ENCODE measurements at places on chromosomes 6 and 20.
A peak's percentile ranks its signal among the peaks of the same experiment; 100 is the strongest.

DNA sequence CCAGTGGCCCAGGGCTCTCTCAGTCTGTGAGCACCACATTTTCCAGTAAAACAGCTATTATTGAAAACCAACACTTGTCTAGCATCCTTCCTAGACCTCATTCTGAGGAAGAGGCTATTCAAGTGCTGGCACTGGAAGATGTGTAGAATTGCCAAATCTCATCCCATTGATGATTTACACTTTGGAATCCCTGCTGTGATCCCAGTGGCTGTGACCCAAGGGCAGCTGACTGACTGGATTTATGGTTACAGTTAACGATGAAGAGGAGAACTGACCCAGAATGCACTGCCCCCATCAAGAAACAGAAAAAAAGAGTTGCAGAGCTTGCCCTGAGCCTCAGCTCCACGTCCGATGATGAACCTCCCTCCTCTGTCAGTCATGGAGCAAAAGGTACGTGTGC is 2.4 kb downstream of the CMTR1 start:
- DNase-seq = no peak

GRCh38 chr6:165497472-165497871 is 165.6 kb downstream of the PDE10A start:
- DNase-seq = no peak

DNA sequence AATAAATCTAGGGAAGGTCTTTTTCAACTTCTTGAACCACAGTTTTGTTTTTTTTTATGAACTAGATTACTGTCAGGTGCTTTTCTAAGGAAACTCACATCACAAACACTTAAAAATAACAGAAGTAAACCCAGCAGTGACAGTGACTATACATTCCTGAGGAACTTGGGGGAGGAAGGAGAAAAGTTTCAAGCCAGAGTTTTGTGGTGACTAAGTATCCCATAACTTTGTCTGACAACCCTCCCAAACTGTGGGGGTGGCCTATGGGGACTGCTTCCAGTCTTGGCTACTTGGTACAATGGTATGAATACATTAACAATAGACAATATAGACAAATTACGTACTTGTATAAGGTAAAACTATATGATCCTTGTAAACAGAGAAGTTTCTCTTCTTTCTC is 202.5 kb upstream of the MAN1A1 start:
- no peak for DNase-seq

DNA sequence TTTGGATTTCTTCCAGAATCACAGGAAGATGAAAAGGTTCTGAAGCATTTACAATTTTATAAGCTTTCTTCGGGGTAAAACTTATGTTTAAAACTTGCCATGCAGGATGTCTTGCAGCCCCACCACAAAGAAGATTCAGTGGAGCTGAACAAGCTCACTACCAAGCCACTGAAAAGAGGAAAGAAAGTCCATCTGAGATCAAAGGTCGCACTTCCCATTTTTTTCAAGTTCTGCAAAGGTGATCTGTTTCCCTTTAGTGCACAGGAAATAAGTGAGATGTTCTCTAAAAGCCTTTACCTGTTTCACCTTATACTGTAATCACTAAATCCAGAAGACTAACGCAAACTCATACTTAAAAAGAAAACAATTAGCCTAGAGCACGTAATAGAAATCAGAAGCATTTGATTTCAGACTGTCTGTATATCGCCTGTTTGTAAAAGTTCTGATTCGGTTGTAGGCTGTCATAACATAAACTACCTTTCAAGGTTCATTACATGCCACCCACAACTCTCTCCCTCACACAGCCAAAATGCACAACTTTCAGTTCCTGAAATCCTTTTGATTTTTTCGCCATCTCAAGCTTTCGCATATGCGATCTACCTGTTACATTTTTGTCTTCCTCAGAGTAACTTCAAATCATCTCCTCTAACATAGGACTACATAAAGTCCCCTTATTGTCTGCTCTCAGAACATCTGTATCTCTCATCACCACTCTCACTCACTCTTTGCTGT is 1.8 kb downstream of the ECHDC1 start:
- DNase-seq = no peak

DNA sequence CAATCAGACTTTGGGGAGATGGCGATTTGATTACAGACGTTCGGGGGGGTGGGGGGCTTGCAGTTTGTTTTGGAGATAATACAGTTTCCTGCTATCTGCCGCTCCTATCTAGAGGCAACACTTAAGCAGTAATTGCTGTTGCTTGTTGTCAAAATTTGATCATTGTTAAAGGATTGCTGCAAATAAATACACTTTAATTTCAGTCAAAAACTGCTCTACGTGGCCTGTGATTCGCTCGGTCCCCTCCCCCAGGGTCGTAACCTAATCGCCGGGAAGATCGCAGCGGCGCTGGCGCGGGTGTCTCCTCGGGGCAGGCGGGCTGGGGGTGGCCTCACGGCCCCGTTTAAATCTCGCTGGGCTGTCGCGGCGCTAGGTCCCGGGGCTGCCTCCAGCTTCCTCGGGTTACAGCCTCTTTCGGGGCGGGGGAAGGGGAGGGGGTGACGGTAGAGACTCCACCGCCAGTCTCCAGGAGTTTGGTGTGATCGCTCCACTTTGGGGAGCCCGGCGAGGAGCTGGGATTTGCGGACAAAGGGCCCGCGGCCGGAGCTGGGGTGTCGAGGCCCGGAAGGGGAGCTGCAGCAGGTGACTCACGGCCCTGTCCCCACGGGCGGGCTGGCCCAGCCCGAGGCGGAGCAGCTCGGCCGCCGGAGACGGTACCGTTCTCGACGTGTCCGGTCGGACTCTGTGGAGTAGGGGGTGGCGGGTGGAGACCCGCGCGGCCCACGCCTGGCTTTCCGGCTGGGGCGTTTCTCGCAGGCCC is 4.2 kb downstream of the FOXC1 start:
- DNase-seq = no peak

GRCh38 chr6:146470091-146470770 is 73.4 kb upstream of the RAB32 start:
- DNase-seq = no peak

DNA sequence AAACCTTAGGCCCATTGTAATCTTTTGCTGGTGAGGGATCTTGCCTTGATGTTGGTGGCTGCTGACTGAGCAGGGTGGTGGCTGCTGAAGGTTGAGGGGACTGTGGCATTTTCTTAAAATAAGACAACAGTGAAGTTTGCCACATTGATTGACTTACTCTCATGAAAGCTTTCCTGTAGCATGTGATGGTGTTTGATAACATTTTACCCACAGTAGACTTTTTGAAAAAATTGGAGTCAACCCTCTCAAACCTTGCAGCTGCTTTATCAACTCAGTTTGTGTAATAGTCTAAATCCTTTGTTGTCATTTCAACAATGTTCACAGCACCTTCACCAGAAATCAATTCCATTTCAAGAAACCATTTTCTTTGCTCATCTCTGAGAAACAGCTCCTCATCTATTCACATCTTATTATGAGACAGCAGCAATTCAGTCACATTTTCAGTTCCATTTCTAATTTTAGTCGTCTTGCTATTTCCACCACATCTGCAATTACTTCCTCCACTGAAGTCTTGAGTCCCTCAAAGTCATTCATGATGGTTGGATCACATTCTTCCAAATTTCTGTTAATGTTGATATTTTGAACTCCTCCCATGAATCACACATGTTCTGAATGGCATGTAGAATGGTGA is 37.2 kb downstream of the CST9L start:
- no peak for DNase-seq

DNA sequence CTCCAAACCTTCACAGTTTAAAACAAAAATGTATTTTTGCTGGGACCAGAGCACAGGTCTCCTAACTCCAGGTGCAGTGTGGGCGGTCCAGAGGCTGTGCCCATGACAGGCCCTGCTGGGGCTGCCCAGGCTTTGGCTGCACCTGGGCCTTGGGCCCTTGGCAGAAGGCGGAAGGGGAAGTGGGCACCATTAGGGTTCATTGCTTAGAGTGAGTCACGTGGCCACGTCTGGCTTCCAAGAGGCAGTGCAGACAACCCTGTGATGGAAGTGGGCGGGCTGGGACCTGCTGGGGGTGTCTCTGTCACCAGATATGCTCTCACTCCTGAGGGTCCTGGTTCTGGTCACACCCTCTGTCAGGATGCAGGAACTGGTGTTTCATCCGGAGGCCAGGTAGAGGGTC is 302.2 kb downstream of the QKI start:
- DNase-seq = no peak

GRCh38 chr20:63915471-63915870 is 20.5 kb downstream of the DNAJC5 start:
- no peak for DNase-seq

DNA sequence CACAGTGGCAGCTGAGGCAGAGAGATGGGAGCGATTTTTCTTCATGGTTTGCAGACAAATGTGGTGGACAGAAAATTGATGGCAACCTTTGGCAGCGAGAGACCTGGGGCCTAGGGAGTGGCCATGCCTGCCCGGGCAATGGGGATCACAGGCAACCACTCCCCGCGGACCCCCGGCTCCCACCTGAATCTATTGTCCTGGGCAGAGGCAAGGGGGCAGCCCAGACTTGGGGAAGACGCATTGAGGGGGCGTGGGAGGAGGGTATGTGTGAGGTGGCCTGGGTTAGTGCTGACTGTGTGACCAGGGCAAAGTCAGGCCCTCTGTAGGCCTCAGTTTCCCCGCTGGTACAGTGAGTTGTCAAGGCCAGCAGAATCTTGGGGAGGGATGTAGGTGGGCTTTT is 53.6 kb upstream of the BLCAP start:
- DNase-seq = no peak

GRCh38 chr6:150142670-150143515 is at the start of gene PPP1R14C:
Gene PPP1R14C (plus strand): TSS chr6:150143044. CDS start chr6:150143193, 149 bp downstream.
- DNase-seq = no peak

- DNase-seq = no peak
Measured at GRCh38 chr6:33276581-33276863, 401 bp upstream of the B3GALT4 start.

DNA sequence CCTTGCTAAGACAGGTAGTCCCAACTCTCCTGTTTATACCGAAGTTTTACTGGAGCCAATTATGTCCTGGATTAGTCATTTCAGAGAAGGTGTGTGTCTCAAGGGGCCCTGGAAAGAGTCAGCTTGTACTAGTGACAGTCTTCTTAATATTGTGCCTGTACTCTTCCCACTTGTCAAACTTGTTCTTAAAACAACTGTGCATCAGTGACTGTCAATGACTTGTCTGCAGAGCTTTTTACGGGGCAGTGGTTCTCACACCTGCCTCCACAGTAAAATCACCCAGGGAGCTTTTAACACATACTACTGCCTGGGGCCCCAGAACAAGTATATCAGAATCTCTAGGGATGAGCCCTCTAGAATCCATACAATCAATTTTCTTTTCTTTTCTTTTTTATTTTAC is 28.4 kb upstream of the GLP1R start:
- DNase-seq = no peak

DNA sequence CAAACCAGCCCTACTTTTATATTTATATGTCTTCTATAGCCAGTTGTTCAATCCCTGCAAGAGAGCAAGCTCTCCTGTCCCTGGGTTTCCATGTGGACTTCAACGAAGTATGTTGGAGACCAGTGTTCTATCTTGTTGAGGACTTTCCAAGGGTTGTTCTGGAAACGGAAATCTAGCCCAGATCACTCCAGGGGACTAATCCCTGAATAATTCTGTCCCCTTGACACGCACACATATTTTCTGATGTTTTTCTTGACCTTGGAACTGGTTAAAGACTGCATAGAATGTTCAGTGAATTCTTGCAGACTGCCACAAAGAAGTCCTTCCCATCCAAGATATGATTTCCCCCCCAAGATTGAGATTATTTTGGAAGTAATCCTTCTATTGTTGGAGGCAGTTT is 9.5 kb upstream of the MYLK2 start:
- DNase-seq = no peak

- no peak for DNase-seq
Measured at GRCh38 chr6:1713016-1713600, 103.4 kb downstream of the FOXC1 start.

GRCh38 chr6:391559-392440 is at the start of gene IRF4:
Gene IRF4 (plus strand): TSS chr6:391752. CDS start chr6:393153, 1,401 bp downstream.
- no peak for DNase-seq

GRCh38 chr6:29630315-29630714 is 2.7 kb downstream of the GABBR1 start:
- DNase-seq = no peak

DNA sequence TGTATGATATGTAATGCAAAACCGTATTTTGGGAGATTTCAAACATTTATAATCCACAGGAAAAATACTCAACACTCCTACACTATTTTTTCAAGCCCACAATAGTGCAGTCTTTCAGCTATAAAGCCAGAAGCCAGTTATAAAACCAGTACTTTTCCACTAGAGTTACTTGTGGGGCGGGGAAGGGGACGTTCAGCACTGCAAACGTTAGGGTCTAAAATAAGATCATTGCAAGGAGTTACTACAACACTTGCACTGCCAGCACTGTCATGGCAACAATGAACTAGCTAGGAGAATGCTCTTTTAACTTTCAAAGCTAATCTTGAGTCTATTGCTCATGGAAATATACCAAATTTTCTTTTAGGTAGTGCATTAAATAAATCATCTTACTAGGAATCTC is 14.7 kb downstream of the SESN1 start:
- DNase-seq = no peak

- no peak for DNase-seq
Measured at GRCh38 chr6:126030045-126030444, 43.7 kb downstream of the TRMT11 start.

GRCh38 chr6:4615891-4616290 is 160.3 kb upstream of the CDYL start:
- no peak for DNase-seq

GRCh38 chr20:5222919-5223634 is 93.7 kb downstream of the PROKR2 start:
- peak; percentile 33 for DNase-seq

DNA sequence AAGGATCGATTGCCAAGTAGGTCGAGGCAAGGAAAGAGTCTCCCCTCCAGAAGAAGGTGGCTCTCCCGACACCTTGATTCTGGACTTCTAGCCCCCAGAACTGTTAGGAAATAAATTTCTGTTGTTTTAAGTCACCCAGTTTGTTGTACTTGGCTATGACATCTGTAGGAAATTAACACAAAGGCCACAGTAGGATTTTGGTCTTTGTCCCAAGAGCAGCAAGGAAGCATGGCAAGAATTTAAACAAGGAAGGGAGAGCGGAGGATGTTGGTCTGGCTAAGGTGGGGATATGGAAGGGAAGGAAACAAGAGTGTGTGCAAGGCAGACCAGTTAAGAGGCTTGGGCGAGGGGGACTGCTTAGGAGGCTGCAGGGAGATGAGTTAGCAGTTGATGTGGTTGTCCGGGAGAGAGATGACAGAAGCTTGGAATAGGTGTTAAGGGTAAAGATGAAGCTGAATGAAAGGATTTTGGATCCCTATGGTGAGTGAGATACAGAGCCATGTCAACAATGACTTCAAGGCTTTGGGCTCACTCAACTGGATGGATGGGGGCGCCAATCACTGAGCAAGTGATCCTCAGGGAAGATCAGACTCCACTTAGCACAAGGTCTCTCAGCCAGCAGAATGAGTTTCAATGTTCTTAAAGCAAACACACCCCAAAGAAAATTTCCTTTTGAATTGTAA is 140.5 kb upstream of the ZNF217 start:
- no peak for DNase-seq
